ENCODE measurements at places on chromosomes 7 and 10. TPM values are rescaled to one million over a fixed set of nuclear protein-coding genes. Genes with fewer than 3 reads are reported as not detected.

The ZNF467 gene
- total RNA-seq, result not detected

The LIPN gene
- not detected for total RNA-seq

The MGMT gene
- 33.8 TPM for total RNA-seq

The CTAGE4 gene
- total RNA-seq, result not detected

The MRM2 gene
- 35.5 TPM for total RNA-seq

The EPHB6 gene
- not detected for total RNA-seq

The NKX6-2 gene
- total RNA-seq, result not detected

The ZNF248 gene
- total RNA-seq, result 17.7 TPM

DNA sequence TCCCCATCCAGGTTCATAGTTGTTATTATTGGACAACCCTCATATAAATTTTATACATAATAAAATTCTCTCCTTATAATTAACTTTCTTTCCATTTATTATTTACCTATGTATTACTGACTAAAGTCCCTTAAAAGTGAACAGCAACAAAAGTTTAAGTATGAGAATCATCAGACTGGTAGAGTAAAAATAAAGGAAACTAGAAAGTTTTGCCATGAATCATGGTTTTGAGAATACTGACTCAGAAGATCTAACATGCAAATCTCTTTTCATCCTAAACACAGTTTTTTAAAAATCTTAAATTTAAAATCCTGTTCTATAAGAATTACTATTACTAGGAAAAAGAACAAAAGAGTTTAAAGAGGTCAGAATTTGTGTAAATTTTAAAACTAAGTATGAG is 32.1 kb downstream of the HERC4 start:
- no peaks in the 10 kb centered on the region for H3K27me3 ChIP-seq
- H3K36me3 ChIP-seq, result peaks cover 20% of the 10 kb centered on the region
- no peak overlapping the region for H3K4me3 ChIP-seq
- H3K4me1 ChIP-seq, result peaks cover 37% of the 10 kb centered on the region
- no peak for DNase-seq

DNA sequence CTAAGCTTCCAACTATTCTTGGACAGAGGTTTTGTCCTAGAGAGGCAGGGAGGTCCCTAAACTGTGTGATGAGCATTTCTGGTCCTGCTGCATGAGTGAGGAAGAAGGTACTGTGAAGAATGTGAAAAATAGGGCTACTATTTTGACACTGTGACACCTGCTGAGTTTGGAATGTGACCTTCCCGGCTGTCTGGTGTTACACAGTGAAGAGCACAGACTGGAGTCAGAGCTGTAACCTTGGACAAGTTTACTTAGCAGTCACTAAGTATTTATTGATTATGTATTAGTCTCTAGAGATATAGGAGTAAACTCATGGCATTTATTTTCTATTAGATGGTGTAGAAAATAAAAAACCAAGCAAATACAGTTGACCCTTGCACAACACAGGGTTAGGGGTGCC is 12.3 kb downstream of the GOLGA7B start:
- no peaks in the 10 kb centered on the region for H3K27me3 ChIP-seq
- no peak overlapping the region for H3K27ac ChIP-seq
- no peak overlapping the region for H3K4me3 ChIP-seq

GRCh38 chr7:106692450-106693051 is 31.6 kb upstream of the CCDC71L start:
- no peaks in the 10 kb centered on the region for H3K27me3 ChIP-seq
- H3K27ac ChIP-seq, result no peak overlapping the region
- H3K36me3 ChIP-seq, result no peaks in the 10 kb centered on the region
- H3K4me1 ChIP-seq, result no peaks in the 10 kb centered on the region
- no peak overlapping the region for H3K4me3 ChIP-seq

DNA sequence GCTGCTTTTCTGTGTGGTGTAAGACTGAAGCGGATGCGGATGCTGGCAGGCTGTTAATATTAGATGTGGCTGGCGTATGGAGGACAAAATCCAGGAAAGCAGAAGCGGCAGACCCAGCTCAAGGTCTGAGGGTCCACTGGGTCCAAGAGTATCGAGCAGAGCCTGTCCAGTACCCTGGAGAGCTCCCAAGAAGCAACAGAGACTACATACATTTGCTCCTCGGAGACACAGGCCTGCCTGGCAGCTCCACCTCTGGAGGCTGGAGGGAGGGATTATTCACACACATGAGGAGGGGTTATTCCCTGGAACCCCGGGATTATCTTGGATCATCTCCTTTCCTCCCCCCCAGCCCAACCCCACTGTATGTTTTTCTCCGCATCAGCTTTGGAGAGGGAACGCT is 31.3 kb upstream of the LOXL4 start:
- DNase-seq, result no peak
- no peak overlapping the region for H3K27ac ChIP-seq
- H3K27me3 ChIP-seq, result no peaks in the 10 kb centered on the region
- no peaks in the 10 kb centered on the region for H3K36me3 ChIP-seq
- H3K4me3 ChIP-seq, result no peak overlapping the region

- H3K27ac ChIP-seq, result no peak overlapping the region
- DNase-seq, result no peak
- no peaks in the 10 kb centered on the region for H3K36me3 ChIP-seq
- H3K4me3 ChIP-seq, result no peak overlapping the region
Measured at GRCh38 chr10:89086801-89087521, 96.4 kb downstream of the FAS start.

GRCh38 chr10:44183667-44184632 is 200.9 kb downstream of the CXCL12 start:
- no peaks in the 10 kb centered on the region for H3K4me1 ChIP-seq
- no peak overlapping the region for H3K27ac ChIP-seq
- no peak for DNase-seq
- H3K27me3 ChIP-seq, result no peaks in the 10 kb centered on the region
- H3K4me3 ChIP-seq, result no peak overlapping the region

DNA sequence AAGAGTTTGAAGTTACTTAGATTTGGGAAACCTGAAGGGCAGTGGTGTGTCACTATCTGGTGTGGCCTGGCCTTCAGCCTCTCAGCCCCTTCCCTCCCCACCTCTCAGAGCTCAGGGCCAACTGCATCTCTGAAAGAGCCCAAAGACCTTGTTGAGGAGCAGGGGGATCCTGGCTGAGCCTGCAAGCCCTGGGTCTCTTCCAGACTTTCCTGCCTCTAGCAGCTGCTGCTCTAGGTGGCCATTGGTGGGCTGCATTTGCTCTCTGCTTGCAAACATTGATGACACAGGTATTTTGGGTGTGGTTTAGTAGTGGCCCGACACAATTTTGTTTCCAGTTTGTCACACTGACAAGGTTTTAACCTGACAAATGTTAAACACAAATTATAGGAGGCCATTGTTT is 3.1 kb upstream of the UPP1 start:
- no peak overlapping the region for H3K27ac ChIP-seq
- H3K27me3 ChIP-seq, result no peaks in the 10 kb centered on the region
- no peaks in the 10 kb centered on the region for H3K36me3 ChIP-seq
- peaks cover 50% of the 10 kb centered on the region for H3K4me1 ChIP-seq
- DNase-seq, result no peak

GRCh38 chr10:128064108-128064969 is 61.9 kb downstream of the MKI67 start:
- H3K4me1 ChIP-seq, result peaks cover 74% of the 10 kb centered on the region
- DNase-seq, result peak; percentile 53
- peak overlapping the region; percentile 65 for H3K4me3 ChIP-seq
- H3K27ac ChIP-seq, result peak overlapping the region; percentile 97
- peaks cover 12% of the 10 kb centered on the region for H3K36me3 ChIP-seq
- H3K27me3 ChIP-seq, result no peaks in the 10 kb centered on the region

GRCh38 chr7:12074889-12075288 is 136.2 kb upstream of the TMEM106B start:
- no peak overlapping the region for H3K4me3 ChIP-seq
- H3K27me3 ChIP-seq, result no peaks in the 10 kb centered on the region
- no peaks in the 10 kb centered on the region for H3K4me1 ChIP-seq
- no peak overlapping the region for H3K27ac ChIP-seq

DNA sequence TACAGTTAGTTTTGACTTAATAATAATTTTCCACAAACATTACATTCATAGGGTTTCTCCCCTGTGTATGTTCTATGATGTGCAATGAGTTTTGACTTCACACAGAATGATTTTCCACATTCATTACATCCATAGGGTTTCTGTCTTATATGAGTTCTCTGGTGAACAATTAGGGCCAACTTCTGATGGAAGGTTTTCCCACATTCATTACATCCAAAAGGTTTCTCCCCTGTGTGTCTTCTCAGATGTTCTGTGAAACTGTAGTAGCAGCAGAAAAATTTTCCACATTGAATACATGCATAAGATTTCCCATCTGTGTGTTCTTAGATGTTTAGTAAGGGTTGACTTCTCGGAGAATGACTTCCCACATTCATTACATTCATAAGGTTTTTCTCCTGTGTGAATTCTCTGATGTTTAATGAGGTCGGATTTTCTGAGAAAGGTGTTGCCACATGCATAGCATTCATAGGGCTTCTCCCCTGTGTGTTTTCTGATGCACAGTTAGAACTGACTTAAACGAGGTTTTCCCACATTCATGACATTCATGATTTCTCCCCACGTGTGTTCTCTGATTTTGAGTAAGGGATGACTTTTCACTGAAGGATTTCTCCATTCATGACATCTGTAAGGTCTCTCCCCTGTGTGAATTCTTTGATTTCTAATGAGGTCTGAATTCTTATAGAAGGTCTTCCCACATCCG is 118.5 kb downstream of the ZNF33B start:
- no peak for DNase-seq
- H3K4me1 ChIP-seq, result no peaks in the 10 kb centered on the region
- H3K27me3 ChIP-seq, result no peaks in the 10 kb centered on the region

- H3K36me3 ChIP-seq, result no peaks in the 10 kb centered on the region
- no peaks in the 10 kb centered on the region for H3K27me3 ChIP-seq
- H3K4me3 ChIP-seq, result no peak overlapping the region
- DNase-seq, result no peak
Measured at GRCh38 chr10:103676058-103676785, 179.2 kb downstream of the SH3PXD2A start.

DNA sequence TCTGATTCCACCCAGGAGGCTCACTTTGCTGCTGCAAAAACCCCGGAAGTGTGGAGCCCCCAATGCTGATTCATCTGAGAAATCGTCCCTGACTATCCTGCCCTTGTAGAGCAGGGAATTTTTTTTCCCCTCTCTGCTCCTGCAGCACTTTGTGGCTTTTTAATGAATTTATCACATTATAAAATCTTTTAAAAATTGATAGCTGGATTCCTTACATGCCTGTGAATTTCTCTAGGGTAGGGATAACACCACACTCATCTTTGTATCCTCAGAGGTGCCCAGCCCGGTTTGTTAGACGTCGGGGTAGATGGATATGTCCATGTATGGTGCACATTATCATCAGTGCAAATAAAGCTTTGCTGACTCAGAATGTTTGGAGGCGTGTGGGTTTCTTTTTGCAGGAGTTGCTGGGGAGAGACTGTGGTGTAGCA is 185.7 kb downstream of the STK31 start:
- no peaks in the 10 kb centered on the region for H3K36me3 ChIP-seq
- no peak for DNase-seq
- H3K4me1 ChIP-seq, result no peaks in the 10 kb centered on the region

GRCh38 chr7:159030490-159031134 is 114.1 kb downstream of the VIPR2 start:
- no peaks in the 10 kb centered on the region for H3K27me3 ChIP-seq
- no peak overlapping the region for H3K27ac ChIP-seq
- H3K4me3 ChIP-seq, result no peak overlapping the region
- H3K4me1 ChIP-seq, result no peaks in the 10 kb centered on the region

DNA sequence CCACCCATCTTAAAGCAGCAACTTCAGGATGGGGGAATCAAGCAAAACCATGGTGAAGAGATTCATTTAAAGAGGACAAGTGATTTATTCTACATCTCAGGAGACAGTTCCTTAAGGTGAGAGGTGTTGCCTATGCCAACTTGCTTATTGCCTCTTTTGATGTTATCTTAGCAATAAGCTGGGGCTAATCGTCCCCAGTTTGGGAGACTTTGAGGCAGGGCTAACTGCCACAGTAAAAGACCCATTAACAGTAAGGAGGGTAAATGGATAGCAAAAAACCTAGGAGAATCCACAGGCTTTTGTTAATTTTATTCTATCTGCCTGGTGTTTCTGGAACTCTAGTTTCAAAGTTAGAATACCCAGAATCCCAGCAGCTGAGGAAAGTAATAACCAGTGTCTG is 22.1 kb upstream of the HERPUD2 start:
- H3K36me3 ChIP-seq, result no peaks in the 10 kb centered on the region
- no peak overlapping the region for H3K4me3 ChIP-seq
- H3K27me3 ChIP-seq, result no peaks in the 10 kb centered on the region
- no peak for DNase-seq

DNA sequence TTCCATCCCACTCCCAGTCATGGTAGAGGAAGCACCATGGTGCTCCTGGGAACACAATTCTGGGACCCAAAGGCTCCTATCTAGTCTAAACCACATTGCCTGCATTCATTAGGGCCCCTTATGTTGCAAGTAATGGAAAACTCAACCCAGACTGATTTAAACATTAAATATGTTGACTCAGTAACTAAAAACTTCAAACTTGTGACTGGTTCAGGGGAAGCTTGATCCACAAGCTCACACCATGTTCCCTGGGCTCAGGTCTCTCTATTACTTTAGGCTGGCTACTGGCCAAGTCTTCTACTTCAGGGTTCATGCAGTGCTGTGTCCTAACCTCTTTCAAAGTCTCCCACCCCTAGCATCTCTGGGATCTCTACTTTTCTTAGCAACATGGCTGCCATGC is 13.1 kb downstream of the WNT16 start:
- no peaks in the 10 kb centered on the region for H3K4me1 ChIP-seq
- no peak overlapping the region for H3K4me3 ChIP-seq
- no peaks in the 10 kb centered on the region for H3K27me3 ChIP-seq

GRCh38 chr10:68560186-68560942 is at the start of gene TET1:
Gene TET1, plus strand, starts transcription at chr10:68560337. Its CDS starts 12,002 bp downstream, at chr10:68572339.
- H3K27ac ChIP-seq, result no peak within 1 kb of the TSS
- H3K27me3 ChIP-seq, result no peaks in the 10 kb centered on the region
- H3K36me3 ChIP-seq, result no peaks in the 10 kb centered on the region
- H3K4me3 ChIP-seq, result no peak within 1 kb of the TSS
- peak; percentile 42 for DNase-seq

GRCh38 chr7:44258865-44259546 is 58.2 kb downstream of the YKT6 start:
- DNase-seq, result no peak
- H3K36me3 ChIP-seq, result no peaks in the 10 kb centered on the region
- no peak overlapping the region for H3K27ac ChIP-seq
- H3K4me1 ChIP-seq, result peaks cover 14% of the 10 kb centered on the region
- H3K27me3 ChIP-seq, result no peaks in the 10 kb centered on the region

- H3K27me3 ChIP-seq, result no peaks in the 10 kb centered on the region
- no peak overlapping the region for H3K4me3 ChIP-seq
- no peaks in the 10 kb centered on the region for H3K4me1 ChIP-seq
- H3K36me3 ChIP-seq, result peaks cover 7% of the 10 kb centered on the region
Measured at GRCh38 chr7:127968547-127968946, 62.7 kb downstream of the LRRC4 start.

DNA sequence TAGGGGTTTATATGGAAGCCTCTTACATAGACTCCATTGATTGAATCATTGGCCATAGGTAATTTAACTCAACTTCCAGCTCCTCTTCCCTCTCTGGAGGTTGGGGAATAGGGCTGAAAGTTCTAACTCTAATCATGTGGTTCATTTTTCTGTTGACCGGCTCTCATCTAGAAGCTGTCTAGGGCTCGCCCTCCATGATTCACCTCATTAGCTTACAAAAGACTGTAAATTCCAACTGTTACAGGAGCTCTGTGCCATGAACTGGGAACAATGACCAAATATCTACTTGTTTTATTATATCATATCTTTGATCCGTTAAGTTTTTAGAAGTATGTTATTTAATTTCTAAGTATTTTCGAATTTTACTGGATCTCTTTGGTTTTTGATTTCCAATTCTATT is 263.0 kb downstream of the TCF7L2 start:
- no peak overlapping the region for H3K27ac ChIP-seq
- H3K36me3 ChIP-seq, result no peaks in the 10 kb centered on the region
- H3K27me3 ChIP-seq, result no peaks in the 10 kb centered on the region
- no peak for DNase-seq

All from Karpas-422 (cell line).